ENCODE measurements at places on chromosomes 1 and 21. TPM values are rescaled to one million over a fixed set of nuclear protein-coding genes. Genes with fewer than 3 reads are reported as not detected.

KIF26B gene
- 0.32 TPM for total RNA-seq

TRIM46 gene
- total RNA-seq = 0.22 TPM

DNA sequence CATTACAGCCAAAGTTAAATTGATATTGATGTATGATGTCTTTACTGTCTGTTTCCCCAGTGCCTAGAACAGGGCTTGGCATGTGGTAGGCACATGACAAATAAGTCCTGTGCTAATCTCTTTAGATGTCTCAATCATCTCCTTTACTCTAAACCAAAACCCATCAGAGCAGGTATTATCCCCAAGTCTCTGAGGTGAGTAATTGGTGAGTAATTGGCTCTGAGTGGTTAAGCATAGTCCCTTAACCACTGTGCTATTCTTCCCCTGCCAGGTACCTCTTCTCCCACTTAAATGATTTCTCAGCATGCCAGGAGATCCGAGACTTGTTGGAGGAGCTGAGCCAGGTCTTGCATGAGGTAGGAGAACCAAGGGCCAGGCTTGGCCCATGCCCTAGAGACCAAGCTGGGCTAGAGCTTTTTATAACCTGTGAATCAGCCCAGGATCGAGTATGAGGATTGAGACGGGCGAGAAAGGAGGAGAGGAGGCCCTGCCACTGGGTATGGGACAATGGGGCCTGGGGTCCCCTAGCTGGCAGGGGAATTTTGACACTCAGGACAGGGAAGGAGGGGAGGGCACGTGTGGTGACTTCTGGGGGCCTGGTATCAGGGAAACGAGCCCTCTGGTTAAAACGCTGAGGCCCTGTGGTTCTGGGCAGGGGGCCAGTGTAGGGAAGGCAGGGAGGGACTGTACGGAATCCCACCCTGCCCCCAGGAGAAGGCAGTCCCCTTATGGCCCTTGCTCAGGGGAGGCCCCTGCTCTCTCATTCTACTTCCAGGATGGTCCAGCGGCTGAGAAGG, 4.5 kb downstream of the CNKSR1 start:
- DNase-seq = no peak

DNA sequence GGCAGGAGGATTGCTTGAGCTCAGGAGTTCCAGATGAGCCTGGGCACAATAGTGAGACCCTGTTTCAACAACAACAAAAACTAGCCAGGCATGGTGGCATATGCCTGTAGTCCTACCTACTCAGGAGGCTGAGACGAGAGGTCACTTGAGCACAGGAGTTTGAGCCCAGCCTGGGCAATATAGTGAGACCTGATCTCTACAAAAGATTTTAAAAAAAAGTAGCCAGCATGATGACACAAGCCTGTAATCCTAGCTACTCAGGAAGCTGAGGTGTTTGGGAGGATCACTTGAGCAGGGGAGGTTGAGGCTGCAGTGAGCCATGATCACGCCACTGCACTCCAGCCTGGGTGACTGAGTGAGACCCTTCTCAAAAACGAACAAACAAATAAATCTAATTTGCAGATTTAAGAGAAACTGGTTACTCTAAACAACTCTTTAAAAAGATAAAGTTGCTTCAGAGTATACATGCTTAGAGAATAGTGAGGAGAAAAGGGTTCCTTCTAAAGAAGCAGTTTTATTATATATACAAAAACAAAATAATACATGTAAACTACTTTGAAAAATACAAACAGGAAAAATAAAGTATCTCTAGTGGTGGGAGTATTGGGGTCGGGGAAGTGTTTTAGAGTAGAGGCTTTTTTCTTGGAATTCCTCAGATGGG, 88.4 kb downstream of the ADCY10 start:
- DNase-seq = no peak

DNA sequence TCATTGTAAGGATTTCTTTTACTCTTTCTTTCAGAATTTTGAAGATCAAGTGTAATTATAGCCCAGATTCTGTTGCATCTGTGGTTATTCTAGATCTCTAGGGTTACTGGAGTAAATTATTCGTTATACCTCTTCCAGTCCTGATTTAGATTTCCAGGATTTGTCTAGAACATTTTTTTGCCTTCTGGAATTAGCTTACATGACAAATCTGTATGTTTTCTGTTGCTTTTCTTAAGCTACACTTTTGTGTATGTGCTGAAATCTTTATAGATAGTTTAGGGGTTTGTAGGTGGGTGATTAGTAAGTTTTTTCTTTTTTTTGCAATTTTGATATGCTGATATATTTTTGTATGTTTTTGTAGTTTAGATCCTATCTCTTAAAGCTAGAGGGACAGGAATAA, 13.7 kb downstream of the RALGPS2 start:
- no peak for DNase-seq

Data from mesenteric fat pad (tissue), 1 donor.